ENCODE measurements at places on chromosomes 7 and 10. TPM values are rescaled to one million over a fixed set of nuclear protein-coding genes. Genes with fewer than 3 reads are reported as not detected.

Gene MINDY4
- not detected for total RNA-seq

Gene GDF2
- total RNA-seq: not detected

Gene TMED4
- 114 TPM for total RNA-seq

Gene SVOPL
- not detected for total RNA-seq

Gene SUMF2
- total RNA-seq: 73.9 TPM

Gene PSMG3
- total RNA-seq: 28.9 TPM

Data from SJCRH30 (cell line).